NCI-H69 (cell line): ENCODE measurements at places on chromosomes 1 and 21.

- DNase-seq: peak; percentile 87
Measured at GRCh38 chr1:116664366-116664977, 3.1 kb downstream of the IGSF3 start.

- no peak for DNase-seq
Measured at GRCh38 chr1:115077286-115077983, 11.9 kb downstream of the TSPAN2 start.

DNA sequence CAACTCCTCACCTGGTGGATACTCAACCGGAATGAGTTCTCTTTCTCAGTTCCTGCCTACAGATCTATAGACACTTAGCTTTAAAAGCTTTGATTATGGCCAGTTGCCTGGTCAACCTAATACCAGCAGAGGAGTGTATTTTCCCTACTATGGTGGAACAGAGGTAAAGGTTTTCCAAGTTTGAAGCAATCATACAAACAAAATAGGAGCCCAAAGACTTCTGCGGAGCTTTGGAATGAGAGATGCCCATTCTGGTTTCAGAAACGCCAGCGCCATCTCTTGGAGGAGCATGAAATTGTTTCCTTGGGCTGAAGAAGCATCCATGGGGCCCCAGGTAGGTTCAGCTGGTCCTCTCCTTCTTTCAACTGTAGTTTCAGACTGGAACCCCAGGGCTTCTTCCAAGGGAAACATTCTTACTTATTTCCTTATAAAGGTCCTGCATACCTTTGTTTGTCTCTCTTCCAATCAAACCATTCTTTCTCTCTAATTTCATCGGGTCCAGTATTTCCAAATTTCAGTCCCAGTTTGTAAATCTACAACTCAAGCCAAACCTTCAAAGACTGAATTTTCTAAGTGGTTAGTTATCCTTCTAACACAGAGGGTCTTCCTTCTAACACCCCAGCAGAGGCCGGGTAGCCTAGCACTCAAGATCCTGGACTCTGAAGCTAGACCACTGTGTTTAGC is 95.9 kb downstream of the KCNJ15 start:
- peak; percentile 78 for DNase-seq

DNA sequence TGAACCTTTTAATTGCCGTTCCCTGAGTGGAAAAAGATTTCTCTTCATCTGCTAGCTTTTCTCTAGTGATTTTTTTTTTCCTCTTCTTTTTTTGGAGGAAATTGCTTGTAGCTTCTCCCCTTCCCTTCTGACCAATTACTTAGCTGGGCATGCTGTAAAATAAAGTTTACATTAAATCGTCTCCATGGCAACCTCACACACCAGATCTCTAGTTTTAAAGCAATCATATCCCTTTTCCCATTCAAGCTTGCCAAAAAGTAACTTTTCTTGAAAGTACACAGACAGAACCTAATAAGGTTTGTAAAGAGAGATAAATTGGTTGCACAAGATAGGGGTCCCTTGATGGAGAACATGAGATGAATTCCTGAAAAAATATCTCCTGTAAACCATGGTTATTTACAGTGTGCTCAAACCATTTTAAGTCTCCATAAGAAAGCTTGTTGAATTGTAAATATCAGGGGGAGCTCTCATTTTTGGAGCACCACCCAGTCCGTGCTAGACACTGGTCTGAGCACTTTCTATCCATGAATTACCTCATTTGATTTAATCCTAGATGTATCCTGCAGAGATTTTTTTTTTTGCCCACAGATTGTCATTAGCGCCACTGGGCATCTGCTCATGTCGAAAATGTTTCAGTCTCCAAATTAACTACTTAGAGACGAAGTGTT is 32.6 kb upstream of the HTR1D start:
- peak; percentile 6 for DNase-seq

DNA sequence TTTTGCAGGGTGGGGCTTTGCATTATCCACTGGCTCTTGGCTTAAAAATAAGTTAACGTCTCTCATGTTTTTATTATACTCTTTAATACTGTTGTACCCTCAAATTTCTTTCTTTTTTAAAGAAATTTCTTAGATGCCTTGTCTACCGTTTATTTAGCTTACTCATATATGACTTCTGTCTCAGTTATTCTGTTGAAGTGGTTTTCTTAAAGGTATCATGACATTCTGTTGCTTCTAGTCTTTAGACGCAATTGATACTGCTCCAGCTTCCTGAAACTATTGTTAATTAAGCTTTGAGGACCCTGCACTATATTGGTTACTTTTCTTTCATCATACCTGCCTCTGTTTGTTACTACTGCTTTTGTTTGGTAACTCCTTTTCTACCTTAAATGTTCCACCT is 11.7 kb downstream of the PKN2 start:
- no peak for DNase-seq

DNA sequence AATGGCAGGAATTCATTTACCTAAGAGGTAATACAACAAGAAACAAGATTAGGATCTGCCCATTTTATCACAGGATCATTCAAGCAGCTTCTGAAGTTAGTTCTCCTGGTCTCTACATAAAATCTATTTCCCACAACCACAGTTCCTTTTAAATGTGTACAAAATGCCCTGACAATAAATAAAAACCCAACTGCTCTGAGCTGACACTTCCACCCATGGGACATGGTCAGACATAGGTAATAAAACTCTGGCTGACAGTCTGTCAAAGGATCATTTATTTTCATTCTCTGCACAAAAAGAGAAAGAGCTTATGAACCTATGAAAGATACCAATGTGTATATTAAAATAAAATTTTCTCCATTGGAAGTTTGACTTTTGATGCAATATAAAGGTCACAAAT is 145.4 kb upstream of the PALMD start:
- DNase-seq: no peak

DNA sequence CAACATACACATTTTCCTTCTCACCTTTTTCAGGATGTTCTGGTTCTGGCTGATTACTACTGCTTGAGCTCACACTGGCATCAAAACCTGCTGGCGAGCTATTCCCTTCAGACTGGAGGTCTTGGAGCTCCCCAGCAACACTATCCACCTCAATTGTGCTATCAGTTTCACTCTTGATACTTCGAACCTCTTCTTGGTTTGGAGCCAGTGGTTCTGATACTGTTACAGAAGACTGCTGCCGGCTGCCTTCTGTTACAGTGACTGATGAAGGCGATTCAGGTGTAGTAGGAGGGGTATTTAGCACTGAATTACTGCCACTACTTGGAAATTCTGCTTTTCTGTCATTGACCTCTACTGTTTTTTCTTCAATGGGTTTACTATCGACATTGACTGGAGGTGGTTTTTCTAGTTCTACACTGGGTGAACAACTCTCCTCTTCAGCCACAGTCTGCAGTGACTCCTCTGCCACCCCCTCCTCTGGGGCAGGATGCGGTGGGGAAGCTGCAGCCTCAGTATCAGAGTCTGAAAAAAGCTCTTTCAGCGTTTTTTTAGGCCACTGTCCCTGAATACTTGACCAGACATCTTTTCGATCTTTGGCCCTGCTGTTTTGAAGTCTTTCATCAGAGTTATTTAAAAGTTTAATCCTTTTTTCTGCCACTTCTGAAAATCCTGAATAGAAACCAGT is 20.7 kb upstream of the RBM34 start:
- DNase-seq: no peak
